Trophoblast cell (in vitro differentiated cells and primary cell): ENCODE measurements at places on chromosomes 7 and 10.

DNA sequence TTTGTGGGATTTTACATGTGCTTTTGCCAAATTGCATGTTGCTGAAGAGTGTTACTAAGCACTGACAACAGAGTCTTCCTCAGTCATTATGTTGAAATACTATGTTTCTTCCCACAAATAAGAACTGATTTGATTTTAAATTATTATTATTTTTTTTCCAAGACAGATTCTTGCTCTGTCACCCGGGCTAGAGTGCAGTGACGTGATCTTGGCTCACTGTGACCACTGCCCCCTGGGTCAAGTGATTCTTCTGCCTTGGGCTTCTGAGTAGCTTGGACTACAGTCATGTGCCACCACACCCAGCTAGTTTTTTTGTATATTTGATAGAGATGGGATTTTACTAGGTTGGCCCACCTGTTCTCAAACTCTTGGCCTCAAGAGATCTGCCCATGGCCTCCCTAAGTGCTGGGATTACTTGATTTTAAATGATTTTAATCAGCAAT lies 42.3 kb downstream of the MINPP1 start:
- H3K4me1 ChIP-seq = peaks cover 2% of the 10 kb centered on the region
- H3K27me3 ChIP-seq = no peaks in the 10 kb centered on the region
- no peak for DNase-seq
- peaks cover 3% of the 10 kb centered on the region for H3K36me3 ChIP-seq

DNA sequence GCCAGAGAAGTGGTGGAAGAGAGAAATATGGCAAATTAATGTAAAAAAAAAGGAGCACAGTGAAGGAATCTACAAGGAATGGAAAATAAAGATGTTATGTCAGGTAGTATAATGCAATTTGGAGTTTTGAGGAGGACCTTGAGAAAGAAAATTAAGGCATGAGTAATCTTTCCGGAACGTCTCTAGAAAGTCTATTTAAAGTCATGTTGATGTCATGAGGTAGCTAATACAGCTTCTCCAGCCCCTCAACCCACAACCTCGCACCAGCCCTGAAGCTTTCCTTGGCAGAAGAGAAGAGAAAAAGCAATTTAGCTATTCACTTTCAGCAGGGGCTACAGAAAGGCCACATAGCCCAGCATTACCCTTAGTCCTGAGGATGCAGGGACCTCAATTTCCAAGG lies 22.5 kb downstream of the TRDMT1 start:
- H3K4me1 ChIP-seq = peaks cover 5% of the 10 kb centered on the region
- no peak overlapping the region for H3K4me3 ChIP-seq
- no peaks in the 10 kb centered on the region for H3K27me3 ChIP-seq
- no peak for DNase-seq
- no peak overlapping the region for H3K27ac ChIP-seq

GRCh38 chr7:138064856-138065357 lies 11.4 kb upstream of the AKR1D1 start:
- no peak overlapping the region for H3K4me3 ChIP-seq
- no peaks in the 10 kb centered on the region for H3K27me3 ChIP-seq
- H3K27ac ChIP-seq = no peak overlapping the region
- no peaks in the 10 kb centered on the region for H3K36me3 ChIP-seq

DNA sequence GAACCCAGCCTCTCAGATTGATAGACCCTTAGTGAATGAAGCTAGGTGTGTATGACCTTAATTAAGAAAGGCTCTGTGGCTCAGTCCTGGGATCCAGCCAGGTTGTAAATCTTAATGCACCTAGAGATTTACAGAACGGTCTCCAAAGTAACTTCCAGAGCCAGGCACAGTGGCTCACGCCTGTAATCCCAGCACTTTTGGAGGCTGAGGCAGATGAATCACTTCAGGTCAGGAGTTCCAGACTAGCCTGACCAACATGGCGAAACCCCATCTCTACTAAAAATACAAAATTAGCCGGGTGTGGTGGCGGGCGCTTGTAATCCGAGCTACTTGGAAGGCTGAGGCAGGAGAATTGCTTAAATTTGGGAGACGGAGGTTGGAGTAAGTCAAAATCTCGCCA lies 24.3 kb downstream of the CALHM2 start:
- H3K36me3 ChIP-seq = peaks cover 23% of the 10 kb centered on the region
- no peaks in the 10 kb centered on the region for H3K4me1 ChIP-seq
- DNase-seq = no peak
- H3K27ac ChIP-seq = no peak overlapping the region
- no peaks in the 10 kb centered on the region for H3K27me3 ChIP-seq
- H3K4me3 ChIP-seq = no peak overlapping the region

GRCh38 chr7:155192961-155193640 lies 104.6 kb upstream of the INSIG1 start:
- no peak for DNase-seq
- H3K4me1 ChIP-seq = peaks cover 3% of the 10 kb centered on the region
- H3K27me3 ChIP-seq = no peaks in the 10 kb centered on the region

DNA sequence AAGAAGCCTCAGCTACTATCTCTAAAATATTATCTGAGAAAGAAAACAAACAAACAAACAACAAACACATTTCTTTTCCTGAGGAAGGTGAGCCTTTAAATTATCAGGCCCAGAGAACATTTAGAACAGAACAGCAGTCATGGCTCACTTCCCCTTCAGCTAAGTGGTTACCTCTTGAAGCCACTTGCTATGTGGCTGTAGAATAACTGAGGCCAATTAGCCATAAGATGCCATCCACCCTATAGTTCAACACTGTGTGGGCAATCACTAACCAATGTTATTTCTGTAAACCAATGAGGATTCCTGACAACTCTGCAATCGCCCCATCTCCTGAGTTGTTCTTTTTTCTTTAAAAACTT lies 3.7 kb upstream of the UPP1 start:
- H3K4me1 ChIP-seq = peaks cover 27% of the 10 kb centered on the region
- DNase-seq = no peak
